ENCODE measurements at places on chromosomes 2 and 18.

DNA sequence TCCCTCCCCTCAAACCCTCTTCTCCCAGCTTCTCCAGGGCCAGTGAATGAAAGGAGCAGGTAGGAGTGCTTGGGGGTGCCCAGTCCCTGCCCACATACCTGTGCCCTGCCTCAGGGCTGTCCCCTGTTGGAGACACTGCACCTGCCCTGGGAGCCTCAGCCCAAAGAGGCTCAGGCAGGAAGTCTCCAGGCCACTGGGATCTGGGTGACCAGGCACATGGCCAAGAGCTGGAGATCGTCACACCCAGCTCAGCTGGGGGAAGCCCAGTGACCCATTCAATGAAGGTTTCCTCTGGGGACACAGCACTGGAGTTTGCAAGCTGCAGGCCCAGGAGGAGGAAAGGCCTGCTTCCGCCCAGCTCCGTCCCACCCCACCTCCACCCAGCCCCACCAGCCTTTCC is 156.4 kb downstream of the ZFP36L2 start:
- no peak for DNase-seq

GRCh38 chr18:13681701-13682100 is 44.7 kb downstream of the FAM210A start:
- DNase-seq, result no peak

- no peak for DNase-seq
Observed at GRCh38 chr2:165899311-165899710, 54.3 kb downstream of the TTC21B start.

DNA sequence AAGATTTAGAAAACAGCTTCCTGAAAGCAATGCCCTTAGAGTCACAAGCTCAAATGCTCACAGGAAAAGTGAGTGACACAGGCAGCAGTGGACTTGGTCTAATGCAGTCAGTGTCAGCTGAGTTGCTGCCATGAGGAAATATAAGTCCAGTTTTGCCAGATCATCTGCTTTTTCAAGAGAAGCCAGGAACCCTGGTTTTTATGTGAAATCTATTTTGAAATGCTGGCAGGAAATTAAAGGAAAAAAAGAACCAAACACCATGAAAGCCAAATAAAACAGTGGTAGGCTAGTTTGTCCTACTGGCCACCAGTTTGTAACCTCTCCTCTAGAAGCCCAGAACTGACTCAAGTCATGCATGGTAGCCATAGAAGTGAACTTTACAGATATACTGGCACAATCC is 109.2 kb downstream of the THADA start:
- DNase-seq, result no peak

GRCh38 chr2:22487541-22487940 is 897.4 kb upstream of the KLHL29 start:
- no peak for DNase-seq

GRCh38 chr18:61086657-61087056 is 246.6 kb upstream of the CDH20 start:
- DNase-seq, result no peak

- DNase-seq, result peak; percentile 91
Observed at GRCh38 chr2:191688934-191689695, 11.2 kb downstream of the NABP1 start.

GRCh38 chr2:161124201-161124600 is 36.0 kb upstream of the TANK start:
- no peak for DNase-seq

GRCh38 chr2:144117086-144117485 is 402.8 kb downstream of the ZEB2 start:
- DNase-seq, result no peak

- no peak for DNase-seq
Observed at GRCh38 chr2:8525582-8526402, 156.1 kb upstream of the ID2 start.

GRCh38 chr18:7684966-7685365 is 117.8 kb downstream of the PTPRM start:
- no peak for DNase-seq

- DNase-seq, result no peak
Observed at GRCh38 chr2:216693414-216694080, 1.8 kb downstream of the IGFBP5 start.

- peak; percentile 32 for DNase-seq
Observed at GRCh38 chr2:29841386-29842004, 79.9 kb downstream of the ALK start.

DNA sequence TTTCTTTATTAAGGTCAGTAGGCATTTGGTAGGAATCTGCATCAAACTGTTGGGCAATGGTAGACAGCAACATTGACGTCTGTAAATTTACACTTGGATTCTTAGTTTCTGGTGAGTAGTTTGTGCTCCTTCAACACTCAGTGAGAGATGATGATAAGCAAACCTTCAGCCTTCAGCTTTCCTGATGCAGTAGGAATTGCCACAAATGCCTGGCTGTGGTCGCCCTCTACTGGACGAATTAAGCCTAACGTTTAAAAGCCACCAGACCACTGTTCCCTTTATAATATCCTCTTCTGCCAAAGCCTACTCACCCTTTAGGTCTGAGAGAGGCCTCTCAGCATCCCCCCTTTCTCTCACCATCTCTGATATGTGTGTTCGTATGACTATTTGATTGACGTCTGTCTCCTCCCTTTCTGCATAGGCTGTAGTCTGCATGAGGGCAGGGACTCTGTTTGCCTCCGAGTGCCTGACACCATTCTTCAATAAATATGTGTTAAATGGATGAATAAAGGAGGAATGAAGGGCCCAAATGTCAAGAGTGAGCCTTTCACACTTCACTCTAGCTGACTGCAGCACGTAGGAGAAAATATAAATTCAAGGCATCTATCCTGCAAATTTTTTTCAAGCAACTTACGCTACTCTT is 47.0 kb upstream of the PLEKHM3 start:
- peak; percentile 47 for DNase-seq

GRCh38 chr18:36580266-36580665 is 248.5 kb downstream of the TPGS2 start:
- DNase-seq, result peak; percentile 74

- peak; percentile 84 for DNase-seq
Observed at GRCh38 chr2:108575132-108575966, 41.1 kb downstream of the LIMS1 start.

GRCh38 chr18:47979611-47980200 is 49.2 kb upstream of the SMAD2 start:
- no peak for DNase-seq

DNA sequence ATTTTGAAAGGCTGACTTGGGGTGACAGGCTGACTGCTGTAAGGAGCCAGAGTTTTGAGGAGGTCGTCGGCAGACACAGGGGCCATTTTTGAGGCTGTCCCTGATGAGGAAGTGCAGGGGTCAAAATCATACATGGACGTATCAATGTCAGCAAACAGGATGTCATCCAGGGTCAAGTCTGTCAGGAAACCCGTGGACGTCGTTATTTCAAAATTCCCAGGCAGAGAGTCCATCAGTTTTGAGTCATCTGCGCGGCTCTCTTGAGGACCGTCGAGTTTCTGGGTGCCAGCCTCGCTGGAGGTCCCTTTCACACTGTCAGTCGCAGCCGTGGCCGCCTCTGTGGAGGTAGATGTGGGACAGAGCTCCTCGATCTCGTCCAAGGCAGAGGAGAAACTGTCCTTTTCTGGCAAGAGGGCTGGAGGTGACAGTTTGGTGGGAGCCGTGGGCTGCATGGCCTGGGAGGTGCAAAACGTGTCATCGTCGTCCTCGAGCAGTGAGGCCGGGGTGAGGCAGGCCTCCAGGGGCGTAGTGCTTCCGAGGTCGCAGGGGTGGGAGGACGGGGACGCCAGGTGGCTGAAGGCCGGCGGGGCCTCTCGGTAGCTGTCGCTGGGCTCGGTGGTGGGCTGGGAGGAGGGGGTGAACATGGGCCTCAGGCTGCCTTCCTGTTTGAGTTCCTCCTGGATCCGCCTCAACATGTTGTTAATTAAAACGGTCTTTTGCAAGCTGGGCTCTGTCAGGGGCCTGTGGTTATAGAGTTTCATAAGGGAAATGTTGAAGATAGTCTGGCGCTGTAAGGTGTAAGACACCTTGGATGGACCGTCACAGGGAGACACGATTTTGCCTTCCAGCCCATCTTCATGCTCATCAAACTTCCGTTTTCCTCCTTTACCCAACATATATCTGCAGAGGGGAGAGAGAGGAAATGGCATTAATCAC is 17.5 kb downstream of the SERTAD2 start:
- DNase-seq, result peak; percentile 56

GRCh38 chr18:8802017-8802672 is 96.8 kb downstream of the MTCL1 start:
- DNase-seq, result no peak

GRCh38 chr2:10536569-10537133 is 88.5 kb upstream of the ODC1 start:
- no peak for DNase-seq

- no peak for DNase-seq
Observed at GRCh38 chr18:63579616-63580015, 7.5 kb upstream of the SERPINB13 start.

- no peak for DNase-seq
Observed at GRCh38 chr2:170201275-170201674, 23.3 kb downstream of the MYO3B start.

DNA sequence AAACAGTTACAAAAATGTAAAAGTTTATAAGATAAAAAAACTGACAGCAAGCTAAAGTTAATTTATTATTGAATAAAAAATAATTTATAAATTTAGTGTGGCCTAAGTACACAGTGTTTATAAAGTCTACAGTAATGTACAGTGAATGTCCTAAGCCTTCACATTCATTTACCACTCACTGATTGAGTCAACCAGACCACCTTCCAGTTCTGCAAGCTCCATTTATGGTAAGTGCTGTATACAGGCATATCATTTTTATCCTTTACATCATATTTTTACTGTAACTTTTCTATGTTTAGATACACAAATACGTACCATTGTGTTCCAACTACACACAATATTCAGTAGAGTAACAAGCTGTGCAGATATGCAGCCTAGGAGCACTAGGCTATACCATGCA is 184.2 kb upstream of the LRATD1 start:
- DNase-seq, result no peak

- peak; percentile 29 for DNase-seq
Observed at GRCh38 chr2:207879536-207879935, 109.8 kb upstream of the FZD5 start.

DNA sequence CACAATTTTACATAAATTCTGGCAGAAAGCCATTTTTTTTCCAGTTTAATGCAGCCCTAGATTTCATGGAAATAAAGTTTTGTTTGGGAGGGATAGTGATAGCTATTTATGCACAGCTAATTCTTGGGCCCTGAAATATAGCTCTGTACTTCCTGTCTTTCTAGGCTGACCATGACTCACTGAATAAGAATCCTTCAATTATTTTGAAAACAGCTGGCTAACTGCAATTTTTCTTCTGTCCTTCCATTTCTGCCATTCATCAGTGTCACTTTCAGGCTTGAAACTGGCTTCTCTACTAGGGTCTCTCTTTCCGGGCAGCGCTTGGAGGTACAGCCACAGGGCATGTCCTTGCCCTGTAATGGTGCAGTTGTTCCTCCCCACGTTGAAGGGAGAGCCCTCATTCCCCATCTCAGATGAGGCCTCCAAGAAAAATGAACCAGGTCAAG is 97.1 kb upstream of the TMEM178A start:
- peak; percentile 85 for DNase-seq

GRCh38 chr2:98656800-98657199 is 48.4 kb downstream of the UNC50 start:
- no peak for DNase-seq

DNA sequence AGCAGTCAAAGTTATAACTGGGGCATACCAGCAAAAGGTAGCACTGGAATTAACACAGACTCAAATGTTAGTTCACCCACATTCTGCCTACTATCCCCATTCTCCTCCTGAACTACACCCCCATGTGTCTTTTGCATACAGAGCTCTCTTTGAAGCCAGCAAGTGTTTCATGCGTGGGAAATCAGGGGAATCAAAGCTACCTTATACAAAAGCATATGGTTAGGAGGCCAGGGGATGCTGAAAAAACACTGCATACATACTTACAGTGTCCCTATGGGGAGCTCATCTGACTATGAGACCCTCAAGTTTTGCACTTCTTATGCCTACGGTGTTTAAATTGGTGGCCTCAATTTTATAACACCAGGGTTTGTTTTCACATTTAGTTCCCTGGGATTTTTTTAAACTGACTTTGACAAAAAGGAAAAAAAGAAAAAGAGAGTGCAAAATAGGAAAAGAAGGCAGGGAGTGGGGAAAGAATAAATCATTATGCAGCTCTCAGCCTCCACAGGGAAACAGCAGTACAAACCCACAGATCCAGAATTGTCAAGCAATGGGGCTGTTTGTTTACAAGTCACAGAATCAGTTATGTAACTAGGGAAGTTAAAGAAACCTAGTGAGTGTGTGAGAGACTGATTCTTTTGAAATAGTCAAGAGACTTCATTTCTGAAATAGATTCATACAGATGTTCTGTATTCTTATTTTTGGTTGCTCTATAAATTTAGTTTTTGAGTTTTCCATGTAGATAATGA is 20.1 kb upstream of the PPP3R1 start:
- DNase-seq, result no peak

- peak; percentile 48 for DNase-seq
Observed at GRCh38 chr2:64697297-64698176, 43.8 kb upstream of the SERTAD2 start.

- DNase-seq, result no peak
Observed at GRCh38 chr2:120985997-120986651, 250.5 kb downstream of the GLI2 start.

DNA sequence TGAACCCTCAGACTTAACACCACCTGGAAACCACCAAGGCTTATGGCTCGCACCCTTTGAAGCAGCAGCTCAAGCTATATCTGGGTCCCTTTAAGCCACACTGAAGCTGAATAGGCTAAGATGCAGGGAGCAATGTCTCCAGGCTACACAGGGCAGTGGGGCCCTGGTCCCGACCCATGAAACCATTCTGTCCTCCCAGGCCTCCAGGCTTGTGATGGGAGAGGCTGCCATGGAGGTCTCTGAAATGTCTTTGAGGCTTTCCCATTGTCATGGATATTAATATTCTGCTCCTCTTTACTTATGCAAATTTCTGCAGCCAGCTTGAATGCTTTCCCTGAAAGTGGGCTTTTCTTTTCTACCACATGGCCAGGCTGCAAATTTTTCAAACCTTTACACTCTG is 608.7 kb downstream of the CNTNAP5 start:
- no peak for DNase-seq

- DNase-seq, result no peak
Observed at GRCh38 chr2:144877893-144878292, 358.0 kb upstream of the ZEB2 start.

DNA sequence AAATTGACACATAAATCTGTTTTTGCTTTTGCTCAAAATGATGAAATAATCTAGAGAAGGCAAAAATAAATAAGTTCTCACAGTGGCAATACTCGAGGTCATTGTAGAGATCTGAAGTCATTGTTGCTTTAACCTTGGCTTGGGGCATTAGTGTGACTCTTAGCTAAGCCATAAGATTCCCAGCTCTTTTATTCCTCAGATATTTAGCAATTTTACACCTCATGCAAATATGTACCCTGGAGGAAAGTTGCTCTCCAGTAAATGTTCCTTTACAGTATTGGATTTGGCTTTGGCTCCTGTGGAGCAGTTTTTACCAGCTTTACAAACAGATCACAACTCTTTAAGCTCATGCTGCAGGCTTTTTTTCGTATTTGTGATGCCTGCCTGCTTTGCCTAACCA is 134.2 kb upstream of the NABP1 start:
- no peak for DNase-seq
